ENCODE measurements at places on chromosomes 4 and X.

DNA sequence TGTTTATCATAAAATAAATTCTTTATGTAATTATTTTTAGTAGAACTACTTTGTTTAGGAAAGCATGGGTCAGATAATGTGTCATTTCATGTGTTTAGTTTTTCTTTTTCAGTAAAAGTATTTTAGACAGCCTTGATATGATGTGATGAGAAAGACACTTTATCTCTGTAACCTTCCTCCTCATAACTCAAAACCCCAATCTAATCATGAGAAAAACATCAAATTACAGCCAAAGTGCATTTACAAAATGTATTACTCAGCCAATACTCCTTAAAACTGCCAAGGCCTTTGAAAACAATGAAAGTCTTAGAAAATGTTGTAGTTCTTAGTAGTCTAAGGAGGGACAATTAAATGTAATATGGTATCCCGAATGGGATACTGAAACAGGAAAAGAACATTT is 144.9 kb downstream of the GPM6A start:
- DNase-seq: no peak

DNA sequence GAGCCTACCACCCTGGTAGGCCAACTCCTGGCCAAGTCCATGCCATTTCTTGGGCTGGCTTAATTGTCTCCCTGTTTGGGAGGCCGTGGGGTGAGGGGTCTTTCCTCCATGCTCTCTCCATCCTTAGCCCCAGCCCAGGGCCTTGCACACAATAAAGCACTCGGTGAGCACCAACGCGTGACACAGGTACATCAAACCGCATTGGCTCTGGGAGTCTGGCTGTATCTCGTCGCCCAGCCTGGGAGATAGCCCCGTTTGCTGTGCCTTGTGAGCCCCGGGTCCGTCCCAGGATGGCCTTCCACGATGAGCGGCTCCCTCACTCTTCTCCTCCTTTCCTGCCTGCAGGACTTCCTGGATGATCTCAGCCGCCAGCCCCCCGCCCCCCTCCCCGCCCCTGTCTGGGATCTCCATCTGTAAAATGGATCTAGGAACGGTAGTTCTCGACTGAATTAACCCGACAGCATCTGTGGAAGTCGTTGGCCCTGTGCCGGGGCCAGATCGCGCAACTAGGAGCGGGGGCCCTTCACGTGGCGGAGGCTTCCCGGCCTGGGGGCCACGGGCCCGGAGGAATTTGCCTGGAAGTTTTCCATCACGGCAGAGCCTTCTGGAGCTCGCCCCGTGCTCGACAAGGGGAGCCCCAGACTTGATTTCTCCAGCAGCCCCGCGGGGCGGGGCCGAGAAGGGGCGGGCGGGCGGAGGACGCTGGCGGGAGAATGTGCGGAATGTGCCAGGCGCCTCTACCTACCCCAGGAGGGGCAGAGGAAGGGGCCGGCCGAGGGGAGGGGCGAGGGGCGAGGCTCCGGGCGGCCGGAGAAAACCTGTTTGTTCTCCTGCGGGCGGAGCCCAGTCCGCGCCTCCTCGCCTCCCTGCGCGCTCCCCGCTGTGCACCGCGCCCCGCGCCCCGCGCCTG is at the start of gene ZNF185:
Gene ZNF185, plus strand, starts transcription at position 846 of the 910 bp plus-strand sequence. CDS start 16,423 bp downstream, outside the sequence.
- no peak for DNase-seq

- no peak for DNase-seq
These were observed 34.1 kb downstream of the TNIP2 start for GRCh38 chr4:2722033-2722432.

GRCh38 chrX:41708486-41708885 is 15.5 kb upstream of the GPR82 start:
- DNase-seq: no peak

DNA sequence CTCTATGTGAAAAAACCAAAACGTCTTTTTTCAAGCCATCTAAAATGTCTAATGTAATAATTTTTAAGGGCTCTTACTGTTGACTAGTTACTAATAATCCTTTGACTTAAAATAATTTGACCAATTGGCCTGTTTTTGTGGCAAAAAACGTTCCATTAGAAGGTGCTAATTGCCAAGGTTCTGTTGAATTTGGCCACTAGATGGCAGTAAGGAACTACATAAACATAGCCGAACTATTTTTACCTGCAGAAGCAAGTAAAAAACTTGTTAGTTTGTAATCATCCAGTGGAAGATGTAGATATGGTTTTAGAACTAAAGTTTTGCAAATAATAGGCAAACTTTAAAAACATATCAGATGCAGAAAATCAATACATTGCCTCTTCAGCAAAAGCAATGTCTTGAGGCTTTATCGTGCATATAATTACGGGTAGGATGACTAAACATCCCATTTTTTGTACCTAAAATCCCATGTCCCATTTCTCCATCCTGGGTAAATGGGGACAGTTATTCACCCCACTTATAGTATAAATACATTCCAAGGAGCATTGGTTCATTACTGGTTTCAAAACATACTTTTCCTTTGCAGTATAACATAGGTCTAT is 57.6 kb downstream of the PROM1 start:
- DNase-seq: peak; percentile 69

- no peak for DNase-seq
These were observed 5.1 kb upstream of the OCRL start for GRCh38 chrX:129534816-129535578.

DNA sequence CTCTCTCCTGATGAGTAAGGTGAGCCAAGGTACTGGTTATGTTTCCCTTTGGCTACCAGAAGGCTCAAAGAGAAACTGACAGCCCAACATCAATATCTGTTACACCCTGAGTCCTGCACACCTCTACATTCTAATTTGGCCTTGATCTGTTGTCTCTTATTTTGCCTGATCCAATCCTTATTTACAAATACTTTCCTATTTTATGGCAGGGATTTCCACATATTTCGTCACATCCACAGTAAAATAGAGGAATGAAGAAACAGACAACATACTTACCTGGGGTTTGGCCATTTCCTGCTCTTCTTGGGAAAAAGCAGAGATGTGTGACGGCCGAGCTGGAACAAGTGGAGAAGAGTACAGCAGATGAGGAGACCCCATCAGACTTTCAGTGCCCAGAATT is 1.5 kb downstream of the ZNF182 start:
- no peak for DNase-seq

DNA sequence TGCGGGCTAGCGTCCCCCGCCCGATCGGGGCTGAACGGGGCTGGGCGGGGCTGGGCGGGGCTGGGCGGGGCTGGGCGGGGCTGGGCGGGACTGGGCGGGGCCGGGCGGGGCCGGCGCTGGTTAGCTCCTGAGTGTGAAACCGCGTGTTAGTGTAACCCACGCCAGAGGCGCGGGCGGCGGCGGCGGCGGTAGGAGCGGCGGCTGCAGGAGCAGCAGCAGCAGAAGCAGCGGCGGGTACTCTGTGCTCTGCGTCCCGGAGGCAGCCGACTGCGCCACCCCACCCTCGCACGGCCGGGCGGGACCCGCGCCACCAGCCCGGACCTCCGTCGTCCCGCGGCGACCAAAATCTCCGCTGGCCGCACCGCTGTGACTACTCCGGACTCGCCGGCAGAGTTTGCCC is 128.1 kb downstream of the LAS1L start:
- no peak for DNase-seq

GRCh38 chrX:116232833-116233232 is 62.3 kb downstream of the AGTR2 start:
- no peak for DNase-seq

- no peak for DNase-seq
These were observed 18.5 kb downstream of the PJA1 start for GRCh38 chrX:69146739-69147138.

DNA sequence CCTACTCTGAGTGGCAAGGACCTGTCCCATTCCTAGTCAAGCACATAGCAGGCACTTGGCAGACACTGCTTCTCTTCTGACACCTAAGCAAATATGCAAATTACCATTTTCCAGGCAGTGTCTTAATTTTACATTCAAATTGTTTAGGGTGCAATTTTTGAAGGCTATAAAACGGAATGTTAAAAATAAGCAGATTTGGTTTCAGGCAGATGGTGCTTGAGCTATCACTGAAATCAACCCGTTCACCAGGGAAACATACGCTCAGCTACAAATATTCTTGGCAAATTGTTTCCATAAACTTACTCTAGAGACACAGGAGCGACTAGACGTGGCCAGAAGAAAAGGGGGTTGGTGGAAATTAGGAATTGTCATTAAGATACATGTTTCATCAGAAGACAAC is 45.7 kb downstream of the BEND2 start:
- DNase-seq: no peak

- DNase-seq: no peak
These were observed 192.3 kb upstream of the NR3C2 start for GRCh38 chr4:148634476-148634875.

GRCh38 chr4:110799211-110799610 is 176.3 kb upstream of the PITX2 start:
- DNase-seq: no peak

GRCh38 chr4:2763511-2763967 is 7.4 kb upstream of the TNIP2 start:
- DNase-seq: no peak

GRCh38 chr4:40367451-40367850 is 32.3 kb downstream of the CHRNA9 start:
- DNase-seq: no peak

DNA sequence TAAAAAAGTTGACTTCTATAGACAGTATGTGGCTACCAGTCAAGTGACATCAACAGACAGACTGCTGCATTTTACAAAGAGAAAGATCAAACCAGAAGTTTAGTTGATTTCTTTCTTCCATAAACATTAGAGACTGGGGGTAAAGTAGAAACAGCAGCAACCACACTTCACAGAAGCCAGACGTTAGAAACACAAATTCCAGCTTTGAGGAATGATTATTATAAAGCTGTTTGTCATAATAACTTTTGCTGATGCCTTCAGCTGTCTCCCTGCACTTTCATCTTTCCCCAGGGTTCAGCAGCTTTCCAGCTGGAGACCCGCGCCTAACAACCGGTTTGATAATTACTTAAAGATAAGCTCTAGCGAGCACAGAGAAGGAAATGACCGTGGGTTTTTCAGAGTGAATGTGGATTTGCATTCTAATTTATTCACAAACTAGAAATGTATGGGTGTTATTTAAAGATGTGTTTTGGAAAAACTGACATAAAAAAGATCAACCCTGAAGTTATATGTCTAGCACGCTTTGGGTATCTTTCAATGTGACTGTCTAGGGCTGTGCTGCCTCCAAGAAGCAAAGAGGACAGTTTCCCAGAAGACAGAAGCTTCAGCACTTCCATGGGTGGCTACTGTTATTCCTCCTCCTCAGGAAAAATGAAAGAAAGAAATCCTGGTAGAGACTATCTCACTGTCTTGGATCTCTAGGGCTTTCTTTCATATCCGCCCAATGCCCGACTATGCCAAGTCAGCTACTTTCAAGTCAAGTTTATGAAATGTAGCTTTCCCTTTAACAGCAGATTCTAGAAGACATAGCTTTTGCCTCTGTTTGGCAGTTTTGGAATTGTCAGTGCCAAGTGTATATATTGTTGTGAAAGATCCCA is 15.0 kb upstream of the ENAM start:
- DNase-seq: no peak

DNA sequence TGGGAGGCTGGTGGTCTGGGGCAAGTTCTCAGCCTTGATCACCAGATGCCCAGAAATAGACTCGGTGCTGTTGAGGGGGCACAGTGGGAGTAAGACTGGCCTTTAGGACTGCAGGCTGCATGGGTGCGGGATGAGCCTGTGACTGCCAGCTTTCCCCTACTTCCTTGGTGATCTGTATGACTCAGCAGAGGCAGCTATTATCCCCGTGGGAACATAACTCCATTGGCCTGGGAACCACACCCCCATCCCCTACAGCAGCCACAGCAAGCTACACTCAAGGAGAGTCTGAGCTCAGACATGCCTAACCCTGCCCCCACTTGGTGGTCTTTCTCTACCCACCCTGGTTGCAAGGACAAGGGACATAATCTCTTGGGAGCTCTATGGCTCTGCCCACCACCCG is 20.6 kb downstream of the CLIC2 start:
- DNase-seq: no peak

- DNase-seq: peak; percentile 11
These were observed 58.0 kb upstream of the CHRDL1 start for GRCh38 chrX:110853610-110854009.

DNA sequence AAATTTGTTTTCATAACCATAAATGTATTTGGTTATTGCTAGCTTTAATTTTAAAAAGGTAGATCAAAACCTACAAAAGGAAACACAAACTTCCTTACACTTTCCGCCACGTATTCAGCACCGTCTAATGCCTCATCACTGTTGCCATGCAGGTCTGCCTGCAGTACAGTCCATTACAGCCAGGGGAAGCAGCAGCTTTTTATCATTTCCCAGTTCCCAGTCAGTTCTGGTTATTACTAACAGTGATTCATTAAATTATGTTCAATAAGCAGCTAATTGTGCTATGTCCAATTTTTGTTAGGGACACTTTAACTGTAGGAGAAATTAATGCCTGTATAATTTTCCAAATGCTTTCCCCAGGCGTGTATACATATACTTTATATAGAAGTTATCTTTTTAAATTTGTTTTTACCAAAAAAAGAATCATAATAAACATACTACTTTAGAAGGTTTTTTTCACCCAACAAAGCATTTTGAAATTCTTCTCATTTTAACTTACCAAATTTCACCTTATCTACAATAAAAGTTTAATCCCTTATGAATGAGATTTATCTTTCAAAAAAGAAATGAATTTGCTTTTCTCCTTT is 93.3 kb downstream of the ANXA3 start:
- peak; percentile 92 for DNase-seq

- DNase-seq: no peak
These were observed 398.2 kb upstream of the SPANXN1 start for GRCh38 chrX:144849141-144849540.

DNA sequence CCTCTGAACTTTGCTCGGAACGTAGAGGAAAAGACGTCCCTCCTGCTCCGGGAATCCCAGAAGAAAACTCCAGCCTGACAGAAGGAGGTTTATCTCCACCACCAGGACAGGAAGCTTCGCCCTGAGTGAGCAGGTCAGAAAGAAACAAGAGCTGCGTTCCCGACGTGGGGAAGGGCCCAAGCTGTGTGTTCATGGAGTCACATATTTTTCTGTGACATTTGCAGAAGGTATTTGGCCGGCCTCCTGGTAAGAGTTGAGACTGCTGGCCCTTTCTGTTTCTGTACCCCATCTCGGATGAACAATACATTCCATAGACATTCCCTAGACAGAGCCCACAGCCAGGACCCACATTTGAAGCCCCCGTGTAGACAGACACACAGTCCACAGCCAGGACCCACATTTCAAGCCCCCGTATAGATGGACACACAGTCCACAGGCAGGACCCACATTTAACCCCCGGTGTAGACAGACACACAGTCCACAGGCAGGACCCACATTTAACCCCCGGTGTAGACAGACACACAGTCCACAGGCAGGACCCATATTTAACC is 230.8 kb downstream of the SHOX start:
- DNase-seq: no peak

DNA sequence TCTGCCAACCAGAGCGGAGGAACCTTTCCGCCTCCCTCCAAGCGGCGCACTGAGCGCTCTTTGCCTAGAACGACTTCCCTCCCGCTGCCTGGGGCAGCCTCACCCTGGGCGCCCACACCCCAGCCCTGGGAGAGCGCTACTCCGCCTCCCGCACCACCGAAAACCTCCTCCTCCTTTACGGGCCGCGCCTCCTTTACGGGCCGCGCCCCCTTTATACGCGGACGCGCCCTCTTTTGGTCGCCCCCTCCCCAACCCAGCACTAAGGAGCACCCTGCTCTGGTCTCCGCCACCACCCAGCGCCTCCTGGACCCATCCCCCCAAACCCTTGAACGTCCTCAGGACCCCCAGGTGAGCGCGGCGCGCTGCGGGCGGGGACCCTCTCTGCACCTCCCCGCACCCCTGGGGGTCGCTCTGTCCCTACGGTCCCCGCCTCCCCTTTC is 586 bp upstream of the NSG1 start:
- DNase-seq: no peak

- peak; percentile 19 for DNase-seq
These were observed 38.9 kb downstream of the STARD8 start for GRCh38 chrX:68686097-68686977.
